ENCODE measurements at places on chromosomes 12 and 14.

- DNase-seq, result peak; percentile 46
Measured at GRCh38 chr12:94553130-94553519, 93.5 kb upstream of the CEP83 start.

DNA sequence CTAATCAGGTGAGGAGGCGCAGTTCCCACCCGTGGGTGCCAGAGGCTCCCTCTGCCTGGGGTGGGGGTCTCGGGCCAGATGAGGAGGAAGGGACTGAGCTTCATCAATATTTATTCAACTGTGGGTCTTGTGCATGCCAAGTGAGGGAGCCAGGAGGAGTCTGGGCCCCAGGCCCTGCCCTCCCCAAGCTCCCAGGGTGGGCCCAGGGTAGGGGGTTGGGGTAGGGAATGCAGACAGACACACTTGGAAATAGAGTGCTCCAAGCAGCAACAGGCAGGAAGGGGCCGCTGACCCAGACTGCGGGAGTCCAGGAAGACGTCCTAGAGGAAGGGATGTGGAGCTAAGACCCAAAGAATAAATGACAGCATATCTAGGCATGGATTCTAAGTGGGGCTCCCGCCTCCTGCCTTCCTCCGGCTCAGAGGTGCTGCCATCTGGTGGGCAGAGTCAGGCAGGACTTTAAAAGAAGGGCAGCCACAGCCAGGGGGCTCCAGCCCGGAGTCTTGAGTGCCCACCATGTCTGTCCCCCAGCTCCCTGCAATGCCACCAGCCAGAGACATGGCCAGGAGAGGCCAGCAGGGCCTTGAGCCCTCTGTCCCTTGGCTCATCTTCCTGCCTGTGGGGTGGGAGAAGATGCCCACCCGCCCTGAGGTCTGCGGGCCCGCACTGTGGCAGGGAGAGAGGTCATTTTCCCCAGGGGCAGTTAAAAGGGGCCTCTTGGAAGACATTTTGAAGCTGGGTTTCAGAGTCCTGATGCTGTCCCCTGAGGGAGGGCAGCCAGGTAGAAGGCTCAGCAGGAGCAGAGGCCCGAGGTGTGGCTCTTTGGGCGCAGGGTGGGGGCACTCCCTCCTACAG is 70.1 kb downstream of the PHETA1 start:
- peak; percentile 46 for DNase-seq

DNA sequence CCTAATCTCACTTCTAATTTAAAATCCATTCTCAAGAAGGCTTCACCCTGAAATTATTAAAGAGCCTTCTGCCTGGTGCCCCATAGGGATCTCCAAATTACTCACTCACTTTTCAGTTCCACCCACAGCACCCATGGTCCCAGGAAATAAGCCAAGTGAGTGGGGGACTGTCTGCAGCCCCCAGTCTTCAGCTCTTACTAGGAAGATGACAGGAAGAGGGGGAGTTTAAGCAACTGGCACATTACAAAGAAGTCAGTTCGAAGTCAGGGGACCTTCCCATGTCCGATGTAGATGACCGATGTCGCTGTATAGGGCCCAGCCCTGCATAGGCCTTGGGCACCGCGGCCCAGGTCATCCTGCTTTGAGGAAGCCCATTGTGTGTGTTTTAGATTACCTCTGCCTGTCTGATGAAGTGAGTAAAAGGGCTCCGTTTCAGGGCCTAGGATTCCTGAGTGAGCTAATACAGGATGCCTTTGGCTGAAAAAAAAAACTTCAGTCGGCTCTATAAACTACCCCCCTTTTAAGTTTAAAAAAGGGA is 1.9 kb downstream of the ACTN1 start:
- DNase-seq, result no peak

DNA sequence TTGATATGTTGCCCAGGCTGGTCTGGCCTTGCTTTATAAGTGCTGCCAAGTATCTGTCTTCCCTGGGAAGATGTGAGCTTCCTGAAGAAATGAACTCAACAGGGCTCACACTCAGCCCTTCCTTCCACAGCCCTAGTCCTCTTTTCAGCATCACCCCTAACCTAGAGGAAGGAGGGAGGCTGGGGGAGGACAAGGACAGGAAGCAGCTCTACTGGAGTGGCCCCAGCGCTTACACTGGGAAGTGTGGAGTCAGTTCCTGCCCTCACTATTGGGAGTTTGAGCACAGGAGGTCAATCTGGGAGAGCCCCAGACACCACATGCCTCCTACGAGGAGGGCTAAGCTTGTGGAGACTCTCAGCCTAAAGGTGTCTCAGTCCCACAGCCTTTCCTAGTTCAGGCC is 16.8 kb downstream of the GALNT6 start:
- DNase-seq, result no peak

GRCh38 chr14:50822501-50823042 is 8.4 kb downstream of the NIN start:
- DNase-seq, result peak; percentile 19
